GM18507 (cell line): ENCODE measurements at places on chromosomes 12 and 14.

- DNase-seq = no peak
Observed at GRCh38 chr12:90167518-90168208, 459.0 kb upstream of the ATP2B1 start.

- DNase-seq = peak; percentile 7
Observed at GRCh38 chr12:98373025-98373554, 142.3 kb upstream of the TMPO start.

- DNase-seq = no peak
Observed at GRCh38 chr14:71661441-71661840, 270.8 kb upstream of the RGS6 start.

- no peak for DNase-seq
Observed at GRCh38 chr12:92927436-92928281, 1.4 kb downstream of the EEA1 start.

DNA sequence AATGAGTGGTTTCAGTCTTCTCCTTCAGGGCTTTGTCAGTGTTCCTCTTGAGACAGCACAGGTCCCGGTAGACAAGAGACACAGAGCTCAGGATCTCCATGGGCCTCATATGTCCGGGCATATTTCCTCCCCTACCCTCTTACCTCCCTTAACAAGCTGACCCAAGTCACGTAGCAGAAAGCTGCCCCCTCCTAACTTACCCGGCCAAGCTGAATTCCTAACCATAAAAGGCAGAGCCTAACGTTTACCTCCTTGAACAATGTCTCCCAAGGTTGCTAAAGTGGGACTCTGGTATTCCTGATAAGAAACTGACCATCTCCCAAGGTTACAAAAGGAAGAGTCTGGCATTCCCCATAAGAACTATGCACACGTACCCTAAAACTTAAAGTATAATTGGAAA is 182.2 kb upstream of the USP15 start:
- no peak for DNase-seq

DNA sequence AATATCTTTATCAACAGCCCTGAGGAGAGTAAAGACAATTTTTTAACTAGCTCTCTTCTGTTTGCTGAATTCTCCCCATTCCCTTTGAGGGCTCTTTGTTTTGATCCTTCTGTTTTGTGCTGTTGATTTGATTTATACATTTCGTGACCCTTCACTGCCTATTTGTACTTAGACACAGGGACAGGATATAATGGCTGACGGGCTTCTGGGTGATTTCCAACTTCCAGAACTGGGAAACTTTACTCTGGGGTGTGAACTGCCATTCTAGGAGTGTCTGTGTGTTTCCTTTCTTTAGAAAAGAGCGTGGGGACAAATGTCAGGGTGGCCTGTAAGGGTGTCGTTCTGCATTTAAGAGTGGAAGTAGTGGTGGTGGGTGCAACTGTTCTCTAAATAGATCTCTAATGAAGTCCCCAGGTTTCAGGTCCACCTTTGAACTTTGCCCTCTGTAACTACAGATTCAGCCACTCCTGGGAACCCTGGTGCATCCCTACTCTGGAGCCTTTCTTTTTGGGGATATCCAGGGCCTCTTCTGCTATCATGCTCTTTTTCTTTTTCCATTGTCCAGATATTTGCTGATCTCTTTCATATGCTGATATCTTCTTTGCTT is 22.3 kb upstream of the SSPN start:
- DNase-seq = no peak

GRCh38 chr12:87815771-87816585 is 213.2 kb downstream of the C12orf50 start:
- no peak for DNase-seq

DNA sequence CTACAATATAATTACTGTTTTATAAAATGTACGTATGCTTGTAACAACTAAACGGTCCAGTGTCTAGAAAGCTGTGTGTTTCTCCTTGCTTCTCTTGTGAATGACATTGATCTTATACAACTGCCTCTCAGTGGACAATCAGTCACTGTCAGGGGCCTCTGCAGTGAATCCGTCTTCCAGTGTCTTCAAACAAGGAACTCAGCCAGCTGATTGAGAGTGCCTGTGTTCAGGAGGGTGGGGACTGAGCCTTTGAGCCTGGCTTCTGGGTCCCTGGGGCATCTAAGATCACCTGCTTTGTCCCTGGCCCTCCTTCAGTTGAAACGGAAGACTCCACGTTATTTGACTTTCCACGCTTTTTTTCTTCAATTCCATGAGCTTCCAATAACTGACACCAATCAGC is 133.1 kb upstream of the SFSWAP start:
- DNase-seq = no peak

DNA sequence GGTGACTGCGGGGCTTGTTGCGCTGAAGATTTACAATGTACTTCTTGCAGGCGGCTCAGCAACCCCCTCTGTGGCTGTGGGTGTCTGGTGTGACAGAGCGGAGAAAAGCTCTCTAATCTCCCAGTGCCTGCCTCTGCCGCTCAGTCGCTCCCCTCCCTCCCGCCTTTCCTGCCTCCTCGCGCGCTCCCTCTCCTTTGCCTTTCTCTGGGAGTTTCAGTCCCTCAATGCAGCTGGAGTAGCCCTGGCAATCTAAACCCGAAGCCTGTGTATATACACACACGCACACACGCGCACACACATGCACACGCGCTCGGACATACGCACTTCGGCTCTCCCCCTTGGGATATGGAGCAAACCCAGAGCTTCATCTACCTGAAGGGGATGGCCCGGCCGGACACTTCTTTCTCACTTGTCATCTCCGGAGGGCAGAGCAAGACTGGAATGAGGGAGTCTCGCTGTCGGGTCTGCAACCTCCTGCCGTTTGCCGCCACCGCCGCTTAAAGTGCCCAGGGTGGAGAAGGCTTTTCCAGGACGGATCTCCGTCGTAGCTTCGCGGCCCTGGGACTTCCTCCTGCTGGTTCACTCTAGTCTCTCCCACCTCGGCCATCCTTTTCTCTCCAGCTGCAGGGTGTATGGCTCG is 599 bp upstream of the TRHDE start:
- DNase-seq = no peak

GRCh38 chr14:42407153-42407552 is 800.5 kb downstream of the LRFN5 start:
- no peak for DNase-seq

DNA sequence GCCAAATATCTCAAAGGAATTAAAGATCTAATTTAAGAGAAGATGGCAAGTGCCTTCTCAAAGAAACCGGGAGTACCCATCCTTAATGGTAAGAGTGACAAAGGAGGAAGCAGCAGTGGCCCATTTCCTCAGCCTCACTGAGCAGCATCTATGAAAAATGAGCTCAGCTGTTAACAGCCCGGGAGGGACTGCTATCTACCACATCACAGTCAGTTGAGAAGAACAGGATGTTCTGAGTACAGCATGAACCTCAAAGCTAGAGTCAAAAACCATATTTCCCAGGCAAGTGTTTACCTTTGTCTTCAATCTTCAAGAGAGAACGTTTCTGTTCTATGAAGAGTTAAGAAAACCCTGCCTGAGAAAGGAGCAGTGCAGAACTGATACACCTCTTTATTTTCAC is 115.0 kb downstream of the BTG1 start:
- no peak for DNase-seq

DNA sequence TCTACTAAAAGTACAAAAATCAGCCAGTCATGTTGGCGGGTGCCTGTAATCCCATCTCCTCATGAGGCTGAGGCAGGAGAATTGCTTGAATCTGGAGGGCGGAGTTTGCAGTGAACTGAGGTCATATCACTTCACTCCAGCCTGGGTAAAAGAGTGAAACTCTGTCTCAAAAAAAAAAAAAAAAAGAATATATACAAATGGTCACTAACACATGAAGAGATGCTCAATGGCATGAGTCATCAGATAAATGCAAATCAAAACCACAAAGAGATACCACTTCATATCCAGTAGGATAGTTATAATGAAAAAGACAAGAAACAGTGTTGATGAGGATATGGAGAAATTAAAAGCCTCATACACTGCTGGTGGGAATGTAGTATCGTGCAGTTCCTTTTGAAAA is 33.6 kb upstream of the METAP2 start:
- DNase-seq = no peak

- DNase-seq = no peak
Observed at GRCh38 chr14:67512463-67513310, 20.4 kb upstream of the PLEKHH1 start.

DNA sequence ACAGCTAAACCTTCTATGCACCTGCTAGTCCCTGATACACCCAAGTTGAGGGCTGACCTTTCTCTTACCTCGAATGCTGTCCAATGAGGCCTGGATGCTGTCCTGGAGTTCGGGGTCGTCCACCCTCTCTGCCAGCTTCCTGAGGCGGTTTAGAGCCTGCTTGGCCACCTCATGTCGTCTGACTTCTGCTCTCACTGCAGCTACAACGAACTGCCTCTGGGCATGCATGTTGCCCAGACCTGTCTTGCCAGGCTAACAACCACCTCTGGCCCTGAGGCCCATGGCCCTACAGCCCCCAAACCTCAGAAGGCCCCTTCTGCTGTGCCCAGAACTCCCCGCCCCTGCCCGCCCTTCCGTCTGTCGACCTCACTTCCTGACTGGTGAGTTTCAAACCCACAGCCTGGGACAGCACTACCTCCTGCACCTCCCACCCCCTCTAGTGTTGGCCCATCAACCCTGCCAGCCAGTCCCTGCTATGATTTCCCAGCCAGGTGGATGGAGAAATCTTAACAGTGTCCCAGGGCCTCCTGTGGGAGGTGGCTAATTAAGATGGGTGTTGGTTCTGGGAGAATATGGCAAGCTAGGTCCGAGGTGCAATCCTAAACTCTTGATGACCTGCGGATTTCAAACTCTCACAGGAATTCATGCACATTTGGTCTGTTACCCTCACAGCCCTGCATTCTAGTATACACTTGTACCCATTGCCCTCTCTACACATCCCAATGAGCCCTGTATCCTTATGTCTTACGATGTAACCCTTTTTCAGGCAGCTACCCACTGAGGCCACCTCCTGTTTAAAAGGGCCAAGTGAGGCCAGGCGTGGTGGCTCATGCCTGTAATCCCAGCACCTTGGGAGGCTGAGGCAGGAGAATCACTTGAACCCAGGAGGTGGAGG is 2.7 kb upstream of the TSPAN31 start:
- peak; percentile 65 for DNase-seq

- no peak for DNase-seq
Observed at GRCh38 chr14:82655770-82656169, 1122.1 kb upstream of the SEL1L start.

DNA sequence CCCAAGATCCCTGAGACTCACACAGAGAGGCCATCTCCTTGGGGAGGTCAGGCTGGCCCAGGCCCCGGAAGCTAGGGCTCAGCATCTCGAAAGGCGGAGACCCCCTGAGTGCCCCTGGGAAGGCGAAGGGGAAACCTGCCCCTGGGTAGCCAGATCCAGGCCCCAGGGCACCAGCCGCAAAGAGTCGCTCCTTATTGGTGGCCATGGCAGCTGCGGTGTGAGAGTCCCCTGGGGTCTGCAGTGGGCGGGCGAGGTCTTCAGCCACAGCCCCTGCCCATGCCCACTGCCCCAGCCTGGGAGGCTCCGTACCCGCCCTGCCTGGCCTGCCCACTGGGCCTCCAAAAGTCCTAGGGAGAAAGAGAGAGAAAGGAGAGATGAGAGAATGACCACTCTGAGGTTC is 4.7 kb downstream of the RARG start:
- no peak for DNase-seq

GRCh38 chr12:12704593-12705230 is 8.7 kb upstream of the GPR19 start:
- no peak for DNase-seq

DNA sequence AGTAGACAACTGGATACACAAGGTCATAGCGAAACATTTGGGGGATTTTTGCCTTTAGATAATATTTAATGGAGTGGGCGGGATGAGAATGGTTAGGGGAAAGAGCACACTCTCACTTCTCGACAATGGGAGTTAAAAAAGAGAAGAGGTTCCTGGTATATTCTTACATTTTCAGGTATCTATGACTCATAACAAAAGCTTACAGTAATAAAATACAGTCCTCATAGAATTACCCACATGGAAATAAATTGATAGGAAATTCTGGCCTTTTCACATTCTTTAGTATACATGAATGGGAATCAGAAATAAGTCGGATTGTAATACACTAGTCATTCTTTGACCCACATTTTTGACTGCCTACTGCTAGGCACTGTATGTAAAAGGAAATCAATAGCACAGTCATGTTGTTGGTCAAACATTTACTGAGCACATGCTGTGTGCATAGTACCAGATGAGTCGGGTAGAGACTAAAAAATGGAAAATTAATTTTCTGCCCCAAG is 8.2 kb upstream of the CRADD start:
- peak; percentile 15 for DNase-seq

GRCh38 chr14:70266157-70266556 is 77.4 kb upstream of the SLC8A3 start:
- no peak for DNase-seq

GRCh38 chr12:52993558-52993869 is 12.7 kb upstream of the EIF4B start:
- DNase-seq = no peak

DNA sequence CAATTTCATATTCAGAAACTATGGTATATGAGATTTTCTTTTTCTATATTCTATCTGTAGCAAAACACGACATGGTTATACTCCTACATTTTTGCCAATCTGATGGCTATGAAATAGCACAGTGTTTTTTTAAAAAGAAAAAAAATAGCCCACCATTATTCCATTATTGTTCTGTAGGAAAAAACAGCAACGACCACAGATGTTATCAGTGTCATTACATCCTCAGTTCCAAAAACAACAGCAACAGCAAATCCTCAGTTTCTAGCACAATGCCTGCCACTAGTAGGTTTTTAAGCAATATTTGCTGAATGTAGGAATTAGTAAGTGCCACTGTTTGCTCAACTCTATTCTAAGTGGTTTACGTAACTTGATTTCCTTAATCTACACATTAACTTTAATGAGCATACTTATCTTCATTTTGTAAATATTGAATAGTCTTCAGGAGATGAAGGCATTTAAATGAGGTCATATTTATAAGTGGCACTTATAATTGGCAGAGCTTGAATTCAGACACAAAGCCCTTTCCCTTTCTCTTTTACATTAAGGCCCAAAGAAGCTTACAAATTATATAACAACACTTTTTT is 8.3 kb downstream of the RNASE6 start:
- no peak for DNase-seq

DNA sequence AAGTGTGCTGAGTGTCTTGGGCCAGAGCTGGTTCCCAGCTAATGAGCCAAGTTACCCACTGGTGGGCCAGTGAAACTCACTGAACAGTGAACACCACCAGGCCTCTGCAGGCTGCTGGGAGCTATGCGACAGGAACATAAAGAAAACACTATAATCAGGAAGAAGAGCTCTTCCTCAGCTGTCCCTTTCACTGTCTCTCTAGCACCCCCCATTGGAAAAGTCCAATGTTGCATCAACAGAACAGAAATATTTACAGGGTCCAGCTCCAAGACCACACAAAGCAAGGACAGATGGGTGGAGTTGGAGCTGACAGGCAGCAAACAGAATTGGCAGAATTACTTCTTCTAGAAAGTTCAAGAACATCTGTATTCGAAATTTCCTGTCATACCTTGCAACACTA is 903.6 kb upstream of the TMEM132C start:
- no peak for DNase-seq

GRCh38 chr12:101925935-101926334 is 48.6 kb downstream of the DRAM1 start:
- DNase-seq = no peak

GRCh38 chr12:95143621-95144205 is 70.3 kb upstream of the NR2C1 start:
- no peak for DNase-seq
